ENCODE measurements at places on chromosomes 6 and 20.

DNA sequence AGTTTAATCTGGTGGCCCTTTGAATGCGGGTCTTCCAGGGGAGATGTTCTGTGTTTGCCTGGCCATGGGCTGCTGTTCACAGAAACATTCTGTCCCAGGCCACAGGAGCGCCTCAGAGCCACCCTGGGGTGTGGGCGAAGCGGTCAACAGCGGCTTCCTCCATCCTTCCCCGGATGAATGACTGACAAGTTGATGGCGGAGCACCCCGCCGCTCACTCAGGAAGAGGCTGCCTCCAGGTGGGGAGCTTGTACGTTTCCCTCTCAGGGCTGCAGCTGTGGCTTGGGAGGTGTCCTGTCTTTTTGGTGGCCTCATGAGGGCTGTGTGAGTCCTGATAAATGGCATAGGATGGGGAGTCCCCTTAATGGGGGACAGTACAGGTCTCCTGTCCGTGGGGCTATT is 178.4 kb downstream of the NRN1 start:
- no peak for DNase-seq

GRCh38 chr6:110714143-110714542 is 101.1 kb downstream of the CDK19 start:
- DNase-seq = no peak

DNA sequence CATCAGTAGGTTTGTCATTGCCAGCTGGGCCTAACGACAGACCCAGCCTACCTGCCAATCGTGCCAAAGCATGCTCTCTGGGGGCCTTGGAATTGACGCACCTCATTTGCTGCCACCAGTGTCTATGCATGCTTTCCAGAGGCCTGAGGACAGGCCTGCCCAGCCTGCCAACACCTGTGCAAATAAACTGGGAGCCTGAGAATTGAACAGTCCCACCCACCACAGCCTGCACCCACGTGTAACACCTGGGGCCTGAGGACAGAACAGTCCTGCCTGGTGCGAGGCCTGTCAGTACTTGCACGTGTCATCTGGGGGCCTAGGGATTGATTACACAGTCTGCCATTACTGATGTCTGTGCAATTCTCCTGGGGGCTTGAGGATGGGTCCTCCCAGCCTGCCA is 6.2 kb upstream of the RNF217 start:
- DNase-seq = no peak

DNA sequence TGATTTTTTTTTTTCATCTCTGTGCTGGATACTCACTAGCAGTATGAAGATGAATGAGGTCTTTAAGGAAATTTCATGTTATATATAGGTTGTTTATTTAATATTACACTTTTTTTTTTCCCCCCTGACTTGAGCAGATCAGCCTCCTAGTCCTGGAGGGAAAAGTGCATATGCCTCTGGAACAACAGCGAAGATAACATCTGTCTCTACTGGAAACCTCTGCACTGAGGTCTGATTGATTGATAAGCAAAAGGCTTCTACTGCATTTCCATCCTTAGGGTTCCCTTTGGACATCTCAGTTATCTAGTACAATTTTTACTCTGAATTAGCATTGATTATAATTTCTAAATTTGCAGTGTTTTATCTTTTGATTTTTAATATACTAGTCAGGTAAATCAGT is 49.8 kb upstream of the KIF25 start:
- no peak for DNase-seq

GRCh38 chr6:42471714-42472113 is 20.0 kb upstream of the TRERF1 start:
- DNase-seq = no peak

DNA sequence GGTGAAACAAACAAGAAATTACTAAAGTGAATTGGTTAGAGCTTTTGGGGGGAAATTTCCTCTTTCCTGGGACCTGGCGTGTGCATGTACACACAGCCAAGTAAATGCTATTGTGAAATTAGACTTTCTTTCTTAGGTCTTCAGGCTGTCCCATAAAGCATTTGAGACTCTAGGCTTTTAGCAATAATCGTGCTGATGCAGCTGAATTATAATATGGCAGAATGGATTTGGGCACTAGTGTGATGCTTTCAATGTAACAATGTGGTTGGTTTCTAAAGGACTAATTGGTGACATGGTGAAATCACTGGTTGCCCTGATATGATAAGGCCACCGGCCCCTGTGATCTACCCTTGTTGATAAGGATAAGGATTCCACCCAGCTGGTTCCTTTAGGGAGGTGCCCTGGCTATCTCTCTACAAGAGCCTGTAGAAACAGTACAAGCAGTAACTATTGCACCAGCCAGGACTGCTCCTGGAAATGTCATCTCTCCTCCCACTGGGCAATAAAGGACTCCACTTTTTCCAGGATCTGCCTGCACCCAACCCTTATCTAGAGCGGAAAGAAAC is 164.1 kb downstream of the TFAP2A start:
- DNase-seq = no peak

DNA sequence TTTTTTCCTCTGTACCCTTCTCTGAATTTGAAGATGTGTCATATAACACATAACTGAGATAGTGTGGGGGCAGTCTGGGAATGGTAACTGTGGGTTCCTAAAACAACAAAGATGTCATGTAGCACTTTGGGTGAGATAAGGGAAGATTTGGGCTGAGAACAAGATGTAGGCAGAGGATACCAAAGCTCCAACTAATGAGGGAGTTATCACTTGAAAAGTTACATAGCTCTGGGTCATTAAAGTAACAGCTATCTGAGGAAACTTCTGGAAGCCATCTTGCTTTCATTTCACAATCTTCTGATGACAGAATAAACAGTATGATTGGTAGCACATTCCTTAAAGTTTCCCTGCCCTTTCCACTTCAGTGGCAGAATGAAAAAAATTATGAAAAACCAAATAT is 255.4 kb downstream of the TBX18 start:
- no peak for DNase-seq

- DNase-seq = no peak
Observed at GRCh38 chr6:110575925-110576463, 99.6 kb upstream of the SLC22A16 start.

- DNase-seq = no peak
Observed at GRCh38 chr20:39986173-39986904, 702.7 kb downstream of the MAFB start.

GRCh38 chr20:49646528-49646927 is 67.2 kb downstream of the B4GALT5 start:
- DNase-seq = no peak

GRCh38 chr6:121393731-121394505 is 41.5 kb upstream of the GJA1 start:
- DNase-seq = no peak

DNA sequence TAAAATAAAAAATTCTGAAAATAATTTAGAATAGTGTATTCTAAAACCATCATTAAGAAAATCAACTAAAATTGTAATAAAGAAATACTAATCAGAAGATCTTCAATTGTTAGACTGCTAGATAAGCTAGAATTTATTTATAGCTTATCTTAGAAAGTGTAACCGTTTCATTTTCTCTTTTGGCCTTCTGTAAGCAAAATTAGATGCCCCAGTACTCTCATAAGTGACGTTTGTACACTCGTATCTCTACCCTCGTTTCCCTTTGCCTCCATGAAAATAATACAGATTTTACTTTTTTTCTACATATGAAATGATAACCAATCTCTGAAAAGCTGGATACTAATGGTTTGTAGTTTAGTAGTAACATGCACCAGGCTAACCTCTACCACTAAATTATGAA is 19.8 kb downstream of the DSE start:
- no peak for DNase-seq

DNA sequence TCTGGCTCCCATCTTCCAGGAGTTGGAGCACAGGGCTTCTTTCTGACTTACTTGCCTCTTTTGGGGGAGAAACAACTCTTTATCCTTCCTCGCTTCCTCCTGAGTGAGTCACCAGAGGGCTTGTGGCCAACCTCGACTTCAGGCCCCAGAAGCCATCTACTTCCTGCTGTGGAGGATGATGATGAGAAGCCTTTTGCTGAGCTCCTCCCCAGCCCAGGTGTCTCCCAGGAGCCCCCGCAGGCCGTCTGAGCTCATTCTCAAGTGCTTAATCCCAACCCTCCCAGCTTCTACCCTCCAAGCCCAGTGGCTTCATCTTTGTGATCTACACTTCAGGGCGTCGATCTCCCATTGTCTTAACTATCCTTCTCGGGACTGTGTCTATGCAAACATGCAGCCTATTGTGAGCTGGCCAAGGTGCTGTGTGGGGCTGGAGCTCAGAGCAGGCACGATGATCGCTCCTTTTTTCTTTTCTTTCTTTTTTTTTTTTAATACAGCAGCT is 27.9 kb downstream of the SDCBP2 start:
- DNase-seq = peak; percentile 32

DNA sequence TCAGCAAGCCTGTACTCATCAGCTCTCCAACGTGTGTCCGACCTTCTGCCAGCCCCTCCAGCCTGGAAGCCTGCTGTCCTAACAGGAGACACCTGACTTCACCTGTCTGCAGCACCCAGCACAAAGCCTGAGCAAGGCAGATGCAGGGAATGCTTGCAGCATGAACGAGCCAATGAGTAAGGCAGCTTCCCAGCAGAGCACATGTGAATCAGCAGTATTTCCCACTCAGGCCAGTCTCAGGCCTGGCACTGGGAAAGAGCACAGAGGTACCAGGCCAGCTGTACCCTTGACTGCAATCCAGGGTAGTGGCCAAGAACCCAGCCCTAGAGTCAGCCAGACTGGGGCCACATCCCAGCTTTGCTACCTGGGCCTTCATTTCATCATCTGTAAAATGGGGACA is 120.8 kb downstream of the MAFB start:
- DNase-seq = no peak

DNA sequence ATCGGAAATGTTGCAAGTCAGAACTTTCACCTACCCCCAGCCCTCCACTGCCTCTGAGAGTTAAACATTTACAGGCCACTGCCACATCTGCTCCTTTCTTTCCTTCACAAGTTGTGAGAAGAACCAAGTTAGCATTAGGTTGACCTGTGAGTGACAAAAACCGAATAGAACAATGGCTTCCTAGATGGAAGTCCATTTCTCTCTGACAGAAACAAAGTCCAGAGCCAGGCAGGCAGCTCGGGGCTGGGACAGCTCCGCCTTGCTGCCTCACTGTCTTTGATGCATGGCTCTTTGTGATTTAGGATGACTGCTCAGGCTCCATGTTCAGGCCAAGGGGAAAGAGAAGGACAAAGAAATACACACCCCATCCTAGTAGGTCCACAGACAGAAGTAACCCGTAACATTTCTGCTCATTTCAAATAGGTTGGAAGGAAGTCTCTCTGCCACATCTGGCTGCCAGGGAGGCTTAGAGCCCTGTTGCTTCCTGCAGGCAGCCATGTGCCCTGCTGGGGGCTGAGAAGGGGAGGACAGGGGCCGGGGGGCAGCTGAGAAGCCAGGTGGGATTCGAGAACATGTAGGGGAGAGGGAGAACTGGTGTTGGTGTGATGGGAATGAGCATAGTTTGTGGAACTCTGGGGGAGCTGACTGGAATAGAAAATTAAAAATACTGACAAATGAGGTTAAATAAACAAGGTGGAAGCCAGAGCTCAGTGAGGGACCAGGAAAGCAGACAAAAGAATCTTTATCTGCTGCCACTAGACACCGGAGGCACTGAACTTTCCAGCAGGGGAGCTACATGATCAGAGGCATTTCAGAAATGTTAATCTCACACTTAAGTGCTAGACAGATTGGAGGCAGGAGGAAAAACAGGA is 19.5 kb upstream of the IER3 start:
- no peak for DNase-seq

DNA sequence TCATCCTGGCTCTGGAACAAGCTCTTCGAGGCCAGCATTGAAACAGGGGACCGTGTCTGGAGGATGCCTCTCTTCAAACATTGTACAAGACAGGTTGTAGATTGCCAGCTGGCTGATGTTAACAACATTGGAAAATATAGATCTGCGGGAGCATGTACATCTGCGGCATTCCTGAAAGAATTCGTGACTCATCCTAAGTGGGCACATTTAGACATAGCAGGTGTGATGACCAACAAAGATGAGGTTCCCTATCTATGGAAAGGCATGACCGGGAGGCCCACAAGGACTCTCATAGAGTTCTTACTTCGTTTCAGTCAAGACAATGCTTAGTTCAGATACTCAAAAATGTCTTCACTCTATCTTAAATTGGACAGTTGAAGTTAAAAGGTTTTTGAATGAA is 3.6 kb upstream of the CDKN1A start:
- DNase-seq = no peak

DNA sequence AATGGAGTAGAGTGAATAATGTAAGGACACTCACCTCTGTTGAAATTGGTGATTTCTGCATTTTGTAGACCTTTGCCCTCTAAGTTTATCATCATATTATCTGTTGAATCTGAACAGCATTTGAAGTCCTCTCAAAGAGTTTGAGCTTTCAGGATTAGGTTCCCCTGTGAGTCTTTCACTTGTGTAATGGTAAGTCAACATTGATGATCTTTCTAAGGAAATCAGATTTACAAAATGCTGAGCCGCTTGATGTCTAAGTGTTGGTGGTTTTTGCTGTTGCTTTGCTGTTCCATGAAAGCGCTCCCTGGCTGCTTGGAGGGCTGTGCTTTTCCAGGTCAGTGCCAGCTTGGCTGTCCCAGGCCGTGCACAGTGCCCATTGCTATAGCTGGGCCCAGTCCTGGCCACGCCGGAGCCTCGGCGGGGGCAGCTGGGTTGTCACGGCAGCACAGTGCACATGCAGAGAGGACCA is 33.8 kb upstream of the KIF25 start:
- DNase-seq = no peak

DNA sequence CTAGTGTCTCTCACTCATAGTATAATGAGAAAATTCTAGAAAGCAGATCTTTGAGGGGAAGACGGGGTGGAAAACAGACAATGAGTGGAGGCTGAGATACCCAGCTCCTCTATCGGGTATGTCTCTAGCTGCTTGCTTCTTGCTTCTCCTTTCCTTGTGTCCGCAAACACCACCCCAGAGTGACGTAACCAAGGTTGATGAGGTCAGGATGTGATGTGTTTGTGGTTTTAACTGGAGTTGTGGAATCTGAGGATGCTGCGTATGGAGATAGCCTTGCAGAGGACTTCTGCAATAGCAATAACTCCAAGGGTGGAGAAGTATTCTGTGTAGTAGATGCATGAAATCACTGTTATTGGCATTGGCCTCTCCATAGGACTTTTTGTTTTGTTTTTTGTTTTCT is 132.7 kb upstream of the IFNGR1 start:
- DNase-seq = peak; percentile 74

DNA sequence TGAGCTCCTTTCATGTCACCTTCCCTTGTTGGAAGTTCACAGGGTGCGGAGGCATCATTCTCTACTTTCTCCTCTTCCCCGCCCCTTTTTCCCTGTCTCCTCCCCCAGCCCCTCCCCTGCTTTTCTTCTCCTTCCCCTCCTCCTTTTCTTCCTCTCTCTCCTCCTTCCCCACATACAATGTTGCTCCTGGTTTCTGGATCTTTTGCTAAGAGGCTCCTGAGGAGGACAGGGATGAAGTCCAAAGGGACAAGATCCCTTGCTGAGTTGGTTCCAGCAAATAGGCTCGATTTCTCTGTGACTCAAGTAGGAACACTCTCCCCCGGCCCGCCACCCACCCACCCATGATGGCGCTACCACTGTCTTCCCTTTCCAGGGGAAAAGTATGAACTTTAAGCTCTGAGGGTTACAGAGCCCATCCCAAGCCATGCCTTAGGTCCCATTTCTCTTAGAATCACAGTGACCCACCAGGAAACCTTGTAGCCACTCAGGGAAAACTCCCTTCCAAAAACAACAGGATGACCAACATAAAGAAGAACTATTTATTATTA is 852 bp upstream of the TFEB start:
- no peak for DNase-seq

- DNase-seq = no peak
Observed at GRCh38 chr6:51299621-51300380, 481.1 kb downstream of the TFAP2B start.
